Stimulated activated CD4-positive, alpha-beta T cell treated with anti-CD3 and anti-CD28 coated beads, Interleukin-1b, Interleukin-23, amount 100 ng/mL, for 1 hour (primary cell): ENCODE measurements at places on chromosomes 6 and 20.

DNA sequence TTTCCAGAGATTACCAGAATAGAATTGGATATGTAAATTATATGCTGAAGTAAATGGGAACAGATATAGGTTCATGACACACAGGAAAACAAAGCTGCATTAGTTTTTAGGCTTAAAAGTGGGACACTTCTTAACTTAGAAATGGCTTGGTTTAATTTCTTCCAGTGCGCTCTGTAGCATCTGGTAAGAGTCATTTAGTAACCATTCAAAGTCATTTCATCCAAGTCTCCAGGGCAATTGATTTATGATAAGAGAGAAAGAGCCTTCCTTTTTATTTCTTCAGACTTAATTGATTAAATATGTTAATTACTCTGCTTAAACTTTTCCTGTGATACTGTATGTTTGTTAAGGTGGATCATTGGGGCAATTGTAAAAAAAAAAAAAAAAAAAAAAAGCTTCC, 368.0 kb downstream of the DOK5 start:
- DNase-seq: no peak

DNA sequence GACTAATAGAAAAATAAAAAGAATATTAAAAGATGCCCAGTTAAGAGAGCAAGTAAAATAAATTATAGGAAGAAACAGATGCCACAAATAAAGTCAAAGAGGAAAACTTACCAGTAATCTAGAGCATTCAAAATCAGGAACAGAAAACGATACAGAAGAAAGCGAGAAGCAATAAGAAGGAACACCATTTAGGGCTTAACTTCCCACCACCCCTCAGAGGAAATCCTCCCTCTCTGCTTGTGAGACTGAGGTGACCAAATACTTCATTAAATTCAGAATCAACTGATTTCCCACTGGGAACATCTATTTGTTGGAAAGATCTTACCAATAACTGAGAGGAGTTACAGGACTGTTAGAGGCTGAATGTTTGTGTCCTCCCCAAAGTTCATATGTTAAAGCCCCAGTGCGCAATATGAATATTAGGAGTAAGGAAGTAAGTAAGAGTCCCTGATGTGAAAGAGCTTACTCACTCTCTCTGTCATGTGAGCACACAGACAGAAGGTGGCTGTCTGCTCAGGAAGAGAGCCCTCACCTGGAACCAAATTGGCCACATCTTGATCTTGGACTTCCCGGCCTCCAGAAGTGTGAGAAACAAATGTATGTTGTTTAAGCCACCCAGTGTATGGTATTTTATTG, 19.5 kb downstream of the KATNA1 start:
- no peak for DNase-seq

DNA sequence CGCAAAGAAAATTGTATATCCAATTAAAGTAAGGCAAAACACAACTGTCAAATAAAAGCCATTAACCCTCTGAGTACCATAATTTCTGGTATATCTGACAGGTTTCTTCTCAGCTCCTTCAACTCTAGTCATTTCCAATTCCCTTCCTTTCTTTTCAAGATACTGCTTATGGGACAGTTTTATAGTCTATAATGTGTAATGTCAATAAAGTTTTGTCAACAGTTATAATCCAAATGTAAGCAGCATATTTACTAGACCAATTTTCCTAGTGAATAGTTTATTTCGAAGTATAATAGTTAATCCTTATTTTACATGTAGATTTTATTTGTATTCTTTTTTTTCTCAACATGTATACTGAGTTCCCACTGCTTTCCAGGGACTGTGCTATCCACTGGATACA, 1081.8 kb downstream of the EPHA7 start:
- no peak for DNase-seq

DNA sequence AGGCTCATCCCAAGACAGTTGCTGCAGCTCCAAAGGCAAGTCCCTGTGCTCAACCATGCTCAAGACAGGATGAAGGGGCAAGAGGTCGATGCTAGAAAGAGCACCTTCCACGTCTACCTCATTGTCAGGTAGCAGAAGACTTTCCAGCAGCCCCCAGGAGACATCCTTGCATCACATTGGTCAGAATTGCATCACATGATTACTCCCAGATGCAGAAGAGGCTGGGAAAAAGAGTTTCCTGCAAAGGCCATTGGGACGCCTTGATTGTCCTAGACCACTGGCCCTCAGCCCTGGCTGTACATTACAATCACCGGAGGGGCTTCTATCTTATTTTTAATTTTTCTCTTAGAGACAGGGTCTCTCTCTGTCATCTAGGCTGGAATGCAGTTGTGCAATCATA, 17.3 kb upstream of the ZNF334 start:
- no peak for DNase-seq

DNA sequence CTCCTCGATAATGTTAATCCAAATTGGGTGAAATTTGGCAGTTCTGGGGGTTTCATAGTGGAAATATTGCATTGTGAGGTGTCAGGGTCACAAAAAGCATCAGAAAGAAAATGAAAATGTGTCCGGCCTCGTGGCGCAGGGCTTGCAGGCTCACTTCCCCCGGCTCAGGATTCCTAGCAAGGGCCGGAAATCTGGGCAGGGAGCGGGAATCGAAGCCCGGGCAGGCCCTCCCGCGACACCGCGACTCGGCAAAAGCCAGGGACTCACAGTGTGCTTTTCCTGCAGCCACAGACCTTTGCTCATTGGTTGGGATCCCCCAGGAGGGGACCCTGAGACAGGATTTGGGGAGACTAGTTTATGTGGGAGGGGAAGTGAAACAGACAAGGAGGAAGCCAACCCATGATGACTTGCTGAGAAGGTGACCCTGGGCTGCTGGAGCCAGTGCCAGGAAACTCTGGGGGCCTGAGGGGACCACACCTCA, 847 bp upstream of the CD93 start:
- DNase-seq: no peak

DNA sequence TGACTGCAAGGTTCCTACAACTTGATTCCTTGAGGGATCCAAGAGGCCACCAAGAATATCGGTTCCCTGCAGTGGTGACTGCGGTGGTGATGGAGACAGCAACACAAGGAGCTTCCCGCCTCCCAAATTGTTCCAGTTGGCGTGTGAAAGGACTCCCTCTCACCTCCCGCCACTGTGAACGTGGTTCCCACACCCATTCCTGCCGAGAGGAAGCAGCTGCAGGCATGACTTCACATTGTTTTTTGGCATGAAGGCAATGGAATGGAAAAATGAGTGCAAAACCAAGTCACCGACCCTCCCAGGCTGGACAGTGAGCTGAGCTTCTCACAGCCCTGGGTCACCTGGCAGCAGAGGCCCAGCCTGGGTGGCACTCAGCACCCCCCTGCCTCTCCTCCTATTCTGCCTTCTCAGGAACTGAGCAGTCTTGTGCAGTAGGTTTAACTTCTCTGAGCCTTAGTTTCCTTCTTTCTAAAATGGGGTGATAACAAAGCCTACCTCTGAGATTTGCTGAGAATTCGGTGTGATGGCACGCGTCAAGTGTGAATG, 75.0 kb downstream of the CNKSR3 start:
- DNase-seq: no peak

- no peak for DNase-seq
These were observed 24.6 kb downstream of the MTFR2 start for GRCh38 chr6:136225496-136225895.

DNA sequence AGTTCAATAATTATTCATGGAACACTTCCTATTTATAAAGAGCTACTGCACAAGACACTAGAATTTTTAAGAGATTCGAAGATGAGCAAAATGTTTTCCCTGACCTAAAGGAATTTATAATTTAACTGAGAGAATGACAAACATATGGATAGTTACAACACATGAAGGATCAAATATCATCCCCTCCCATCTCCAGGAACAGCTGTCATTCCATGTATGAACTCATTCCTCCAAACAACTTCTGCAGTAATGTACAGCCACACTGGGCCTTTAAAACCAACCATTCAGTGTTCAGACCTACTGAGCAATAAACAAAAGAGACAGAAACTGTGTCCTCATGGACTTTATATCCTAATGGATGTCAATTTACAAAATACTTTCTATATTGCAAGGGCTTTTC, 87.8 kb downstream of the KIF16B start:
- DNase-seq: no peak

DNA sequence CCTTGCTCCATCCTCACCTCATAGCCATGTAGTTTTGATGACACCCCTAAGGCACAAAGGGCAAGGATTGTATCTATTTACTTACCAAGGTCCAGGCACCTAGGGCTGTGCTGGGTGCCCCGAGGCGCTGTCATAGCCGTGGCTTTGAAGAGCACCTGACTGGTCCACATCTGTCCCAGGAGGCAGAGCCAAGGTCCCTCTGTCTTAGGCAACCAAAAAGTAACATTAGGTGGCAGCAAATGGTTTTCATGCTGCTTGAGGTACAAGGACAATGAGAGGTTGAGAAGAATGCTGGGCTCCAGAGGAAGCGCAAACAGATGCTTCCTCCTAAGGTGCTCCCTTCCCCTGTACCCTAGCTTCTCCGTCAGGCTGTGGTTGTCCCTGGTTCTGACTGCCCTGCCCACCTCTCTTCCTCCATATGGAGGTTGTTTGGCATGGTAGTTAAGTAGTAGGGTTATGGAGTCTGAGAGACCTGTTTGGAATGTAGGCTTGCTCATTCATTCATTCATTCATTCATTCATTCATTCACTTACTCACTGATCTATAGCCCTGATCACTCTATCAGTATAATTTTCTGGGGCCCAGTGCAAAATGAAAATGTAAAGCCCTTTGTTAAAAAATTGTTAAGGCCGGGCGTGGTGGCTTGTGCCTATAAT, 3.0 kb upstream of the UQCC2 start:
- no peak for DNase-seq

GRCh38 chr6:6756526-6756925, 168.0 kb downstream of the LY86 start:
- DNase-seq: no peak

GRCh38 chr20:48196486-48196885, 411.2 kb upstream of the SULF2 start:
- no peak for DNase-seq

GRCh38 chr6:29332676-29333075, 31.2 kb downstream of the OR14J1 start:
- no peak for DNase-seq

DNA sequence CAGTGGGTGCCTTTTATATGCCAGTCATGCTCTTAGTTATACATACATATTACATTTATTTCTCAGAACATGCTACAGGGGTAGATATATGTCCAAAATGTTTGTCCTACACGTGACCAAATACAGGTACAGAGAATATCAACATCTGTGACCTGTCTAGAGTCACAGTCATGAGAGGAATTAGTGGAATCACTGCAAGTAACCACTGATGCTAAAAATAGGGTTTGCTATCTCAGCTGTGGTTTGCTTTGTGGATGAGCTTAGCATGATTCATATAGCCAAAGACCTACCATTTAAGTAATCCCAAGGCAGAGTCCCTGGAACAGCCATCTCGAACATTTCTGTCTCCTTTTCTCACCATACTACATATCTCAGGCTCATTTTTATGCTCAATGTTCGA, 32.3 kb downstream of the GSTA3 start:
- DNase-seq: no peak

DNA sequence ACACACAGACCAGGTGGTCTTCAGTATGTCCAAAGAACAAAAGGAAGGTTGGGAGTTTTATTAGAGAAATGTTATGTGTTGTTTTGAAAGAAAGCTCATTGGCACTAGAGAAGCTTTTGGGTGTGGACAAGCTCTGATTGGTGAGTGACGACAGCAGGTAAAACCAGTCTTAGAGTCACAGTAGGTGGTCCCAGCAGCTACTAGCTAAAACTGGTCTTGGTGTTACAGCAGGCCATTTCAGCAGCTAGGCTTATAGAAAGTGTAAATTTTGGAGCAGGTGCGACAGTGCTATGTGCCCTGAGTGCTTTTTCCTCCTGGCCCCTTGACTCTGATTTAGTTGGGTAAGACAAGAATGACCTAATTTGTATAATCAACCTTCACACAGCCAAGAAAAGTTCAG, 3.6 kb downstream of the CLDN20 start:
- no peak for DNase-seq

DNA sequence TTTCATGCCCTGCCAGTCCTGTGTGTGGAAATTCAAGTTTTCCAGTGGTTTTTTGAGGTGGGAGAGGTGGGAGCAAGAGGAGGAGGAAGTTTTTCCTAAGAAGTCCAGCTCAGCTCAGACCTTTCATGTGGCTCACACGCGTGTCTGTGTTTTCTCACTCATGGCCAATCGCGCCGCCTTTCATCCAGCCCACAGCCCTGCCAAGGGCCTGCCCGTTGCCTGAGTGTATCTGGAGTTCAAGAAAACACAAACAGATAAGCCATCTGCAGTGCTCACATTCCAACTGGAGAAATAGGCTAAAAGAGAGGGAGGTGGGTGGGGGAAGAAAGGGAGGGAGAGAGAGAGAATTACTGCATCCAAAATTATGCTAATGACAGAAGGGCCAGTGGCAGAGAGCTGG, 12.6 kb upstream of the MPC1 start:
- DNase-seq: no peak

DNA sequence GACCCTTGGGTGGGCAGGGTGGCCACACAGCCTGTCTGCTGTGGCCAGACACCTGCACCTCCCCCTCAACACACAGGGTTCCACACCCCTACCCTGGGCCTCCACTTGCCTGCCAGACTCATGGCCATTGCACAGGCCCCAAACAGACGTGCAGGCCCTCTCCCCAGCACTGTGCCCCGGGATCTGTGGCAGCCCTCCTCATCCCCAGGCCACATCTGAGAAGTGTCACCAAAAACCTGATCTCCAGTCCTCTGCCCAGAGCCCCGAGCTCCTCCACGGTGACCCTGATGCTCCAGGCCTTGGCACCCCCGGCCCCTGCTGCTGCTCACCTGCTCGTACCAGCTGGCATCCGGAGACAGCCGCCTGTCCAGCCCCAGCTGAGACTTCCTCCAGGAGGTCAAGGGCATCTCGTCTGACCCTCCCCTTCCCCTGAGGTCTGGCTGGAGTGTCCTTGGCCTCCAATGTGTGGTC, 160.1 kb downstream of the DLL1 start:
- DNase-seq: no peak

DNA sequence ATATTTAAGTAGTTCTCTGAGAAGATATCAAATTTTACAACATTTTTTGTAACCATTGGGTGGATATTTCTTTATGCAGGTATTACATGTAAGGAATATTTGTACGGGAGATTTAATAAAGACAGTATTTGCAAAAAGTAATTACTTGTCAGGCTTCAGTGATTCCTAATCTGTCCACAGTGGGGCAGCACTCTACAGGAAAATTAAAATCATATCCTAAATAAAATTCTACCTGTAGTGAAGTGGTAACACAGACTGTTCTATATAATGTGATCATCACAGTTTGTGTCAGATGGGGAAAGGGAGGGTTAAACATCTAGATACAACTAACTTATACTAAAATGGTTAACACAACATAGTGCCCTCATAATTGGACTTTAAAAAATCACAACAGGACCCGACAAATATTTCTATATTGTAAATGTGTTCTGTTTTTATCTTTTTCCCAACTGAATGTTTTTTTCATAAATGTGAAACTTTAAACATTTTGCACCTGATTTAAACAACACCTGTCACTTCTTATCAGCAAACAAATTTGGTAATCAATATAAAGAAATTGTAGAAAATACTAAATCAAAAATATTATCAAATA, 145.6 kb upstream of the MANEA start:
- DNase-seq: no peak
